ENCODE measurements at places on chromosomes 1 and 21. TPM values are rescaled to one million over a fixed set of nuclear protein-coding genes. Genes with fewer than 3 reads are reported as not detected.

Gene SLFNL1
- total RNA-seq = 0.09 TPM

Gene TMEM53
- total RNA-seq = 6.5 TPM

Gene OVAAL
- 0.12 TPM for total RNA-seq

Gene GBP2
- total RNA-seq = 1.0 TPM

Gene HSD3B2
- not detected for total RNA-seq

Gene OXCT2
- 0.55 TPM for total RNA-seq

Gene IQGAP3
- 20.9 TPM for total RNA-seq

Gene WNT9A
- 8.7 TPM for total RNA-seq

Gene KRTAP11-1
- total RNA-seq = not detected
